NB4 (cell line): ENCODE measurements at places on chromosomes 7 and 10.
A peak's percentile ranks its signal among the peaks of the same experiment; 100 is the strongest.

- DNase-seq, result peak; percentile 92
These were observed 31.6 kb downstream of the TRIM8 start for GRCh38 chr10:102675666-102676533.

DNA sequence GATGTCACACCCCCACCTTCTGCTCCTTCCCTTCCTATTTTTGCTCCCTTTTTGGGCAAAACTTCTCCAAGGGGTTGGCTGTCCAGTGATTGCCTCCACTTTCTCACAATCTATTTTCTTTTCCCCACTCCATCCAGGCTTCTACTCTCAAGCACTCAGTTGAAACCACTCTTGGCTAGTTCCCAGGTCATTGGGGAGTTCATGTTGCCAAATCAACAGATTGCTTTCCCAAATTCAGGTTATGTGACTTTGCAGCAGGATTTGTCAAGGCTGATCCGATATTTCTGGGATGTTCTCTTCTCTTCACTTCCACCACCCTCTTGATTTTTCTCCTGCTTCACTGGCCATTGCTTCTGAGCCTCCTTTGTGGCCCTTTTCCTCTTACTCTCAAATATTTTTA is 258.7 kb upstream of the SLC26A5 start:
- no peak for DNase-seq

- DNase-seq, result no peak
These were observed 5.7 kb upstream of the ZNF503 start for GRCh38 chr10:75407224-75407712.

DNA sequence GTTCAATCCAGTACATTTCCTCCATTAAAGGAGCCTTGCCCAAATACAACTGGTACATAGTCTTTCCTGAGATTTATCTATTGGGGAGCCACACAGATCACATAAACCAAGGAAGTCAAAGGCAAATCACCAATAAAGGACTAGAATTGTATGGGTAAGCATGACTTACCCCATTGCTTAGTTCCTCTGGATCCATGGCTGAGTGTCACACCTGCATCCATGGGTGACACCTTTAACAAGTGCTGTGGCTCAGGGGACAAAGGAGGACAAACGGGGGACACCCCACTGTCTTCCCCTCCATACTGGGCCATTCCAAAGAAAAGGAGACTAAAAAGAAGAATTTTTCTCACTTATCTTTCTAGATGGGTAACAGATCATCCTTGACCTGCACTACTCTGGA is 30.4 kb downstream of the ZNF92 start:
- peak; percentile 42 for DNase-seq

DNA sequence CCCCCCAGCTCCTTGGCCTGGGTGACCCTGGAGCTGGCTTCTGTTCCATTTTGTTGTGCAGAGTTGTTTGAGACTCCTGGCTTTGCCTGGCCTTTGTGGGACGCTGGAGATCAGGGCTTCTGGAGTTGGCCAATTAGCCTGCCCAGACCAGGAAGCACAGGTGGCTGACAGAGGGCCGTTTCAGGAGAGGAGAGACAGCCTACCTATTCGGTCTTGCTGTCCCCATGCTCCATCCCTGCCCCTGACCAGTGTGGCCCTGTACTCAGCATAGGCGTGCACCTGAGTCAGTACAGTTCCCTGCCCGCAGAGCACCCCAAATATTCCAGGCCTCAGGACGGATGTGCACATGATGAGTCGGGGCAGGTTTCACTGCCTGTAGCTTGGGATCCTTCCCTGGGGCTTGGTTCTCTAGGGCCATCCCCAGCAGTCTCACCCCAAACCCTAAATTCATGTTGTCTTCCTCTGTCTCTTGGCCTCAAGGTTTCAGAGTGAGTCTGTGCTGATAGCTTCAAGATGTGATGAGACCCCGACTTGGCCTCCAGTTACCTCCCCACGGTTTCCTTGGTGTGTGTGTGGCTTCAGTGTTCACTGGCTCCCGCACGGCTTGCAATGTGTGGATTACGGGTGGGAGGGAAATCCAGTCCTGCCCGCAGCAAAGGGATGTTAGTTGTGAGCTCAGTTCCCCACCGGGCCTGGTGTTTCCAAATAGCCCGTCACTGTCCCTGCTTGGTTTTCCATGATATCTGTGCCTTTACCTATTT is 44.7 kb downstream of the HTRA1 start:
- no peak for DNase-seq

GRCh38 chr7:29555061-29555460 is 8.6 kb upstream of the PRR15 start:
- no peak for DNase-seq

GRCh38 chr7:39709029-39709428 is 85.7 kb downstream of the RALA start:
- DNase-seq, result no peak

- DNase-seq, result no peak
These were observed 2.6 kb downstream of the MBL2 start for GRCh38 chr10:52769966-52770365.

- no peak for DNase-seq
These were observed 8.0 kb upstream of the HIBADH start for GRCh38 chr7:27670676-27671075.

DNA sequence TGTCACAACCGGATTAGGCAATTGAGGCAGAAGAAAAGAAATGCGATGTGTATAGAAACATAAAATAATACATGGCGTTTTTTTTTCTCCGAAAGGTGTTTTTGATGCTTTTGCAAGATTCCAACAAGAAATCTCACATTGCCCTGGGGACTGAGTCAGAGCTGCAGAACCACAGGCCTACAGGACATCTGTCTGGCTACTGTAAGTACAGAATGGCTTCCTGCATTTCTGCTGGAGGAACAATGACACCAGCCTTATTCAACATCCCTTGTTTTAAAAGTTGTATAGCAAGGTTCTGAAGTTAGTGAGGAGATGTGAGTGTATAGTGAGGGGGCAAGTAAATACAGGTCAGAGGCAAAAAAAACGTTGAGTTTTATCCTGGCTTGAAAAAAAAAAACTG is 256.4 kb downstream of the ABCA13 start:
- no peak for DNase-seq

DNA sequence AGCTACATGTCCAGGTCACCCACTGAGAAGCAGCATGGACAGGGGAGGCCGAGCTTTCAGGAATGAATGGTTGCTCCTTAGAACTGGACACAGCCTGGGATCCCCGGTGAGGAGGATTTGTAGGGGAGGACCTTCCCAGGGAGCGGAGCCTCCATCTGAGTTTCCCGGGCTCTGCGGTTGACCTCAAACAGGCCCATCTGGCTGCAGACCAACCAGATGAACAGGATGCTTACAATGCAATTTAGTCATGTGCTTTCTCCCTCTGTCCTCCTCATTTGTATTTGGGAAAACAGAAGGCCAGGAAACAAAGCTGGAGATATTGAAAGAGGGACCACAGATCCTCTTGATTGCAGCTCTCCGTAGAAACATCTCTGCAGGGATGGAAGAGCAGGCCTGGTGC is 104.8 kb downstream of the EMX2 start:
- no peak for DNase-seq

DNA sequence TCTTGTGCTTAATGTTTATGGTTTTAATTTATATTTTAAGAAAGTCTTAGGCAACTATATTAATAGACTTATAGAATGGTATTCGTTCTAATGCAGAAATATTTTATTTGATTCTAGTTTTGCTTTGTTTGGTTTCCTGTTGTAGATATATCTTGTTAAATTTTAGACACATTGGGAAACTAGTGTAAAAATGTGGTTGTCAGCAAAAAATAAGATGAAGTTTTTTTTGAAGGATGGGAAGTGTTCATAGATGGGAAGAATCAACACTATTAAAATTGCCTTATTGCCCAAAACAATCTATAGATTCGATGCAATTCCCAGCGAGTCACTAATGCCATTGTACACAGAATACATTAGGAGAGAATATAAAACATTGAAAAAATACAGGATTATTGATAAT is 278.9 kb downstream of the ZWINT start:
- DNase-seq, result no peak

- DNase-seq, result no peak
These were observed 76.1 kb upstream of the RHEB start for GRCh38 chr7:151595702-151596350.

GRCh38 chr7:81721437-81721836 is 48.4 kb downstream of the HGF start:
- DNase-seq, result no peak

- no peak for DNase-seq
These were observed 28.0 kb downstream of the GLCCI1 start for GRCh38 chr7:7996568-7996967.

DNA sequence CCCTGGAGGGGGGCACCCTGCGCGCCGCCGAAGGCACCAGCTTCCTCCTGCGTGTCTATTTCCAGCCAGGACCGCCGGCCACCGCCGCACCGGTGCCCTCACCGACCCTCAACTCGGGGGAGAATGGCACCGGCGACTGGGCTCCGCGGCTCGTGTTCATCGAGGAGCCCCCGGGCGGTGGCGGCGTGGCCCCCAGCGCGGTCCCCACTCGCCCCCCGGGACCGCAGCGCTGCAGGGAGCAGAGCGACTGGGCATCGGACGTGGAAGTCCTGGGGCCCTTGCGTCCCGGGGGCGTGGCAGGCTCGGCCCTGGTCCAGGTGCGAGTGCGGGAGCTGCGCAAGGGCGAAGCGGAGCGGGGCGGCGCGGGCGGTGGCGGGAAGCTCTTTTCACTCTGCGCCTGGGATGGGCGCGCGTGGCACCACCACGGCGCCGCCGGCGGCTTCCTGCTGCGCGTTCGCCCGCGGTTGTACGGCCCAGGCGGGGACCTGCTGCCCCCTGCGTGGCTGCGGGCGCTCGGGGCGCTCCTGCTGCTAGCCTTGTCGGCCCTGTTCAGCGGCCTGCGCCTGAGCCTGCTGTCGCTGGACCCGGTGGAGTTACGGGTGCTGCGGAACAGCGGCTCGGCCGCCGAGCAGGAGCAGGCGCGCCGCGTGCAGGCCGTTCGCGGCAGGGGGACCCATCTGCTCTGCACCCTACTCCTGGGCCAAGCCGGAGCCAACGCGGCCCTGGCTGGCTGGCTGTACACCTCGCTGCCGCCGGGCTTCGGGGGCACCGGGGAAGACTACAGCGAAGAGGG is 594 bp downstream of the CNNM1 start:
- no peak for DNase-seq

GRCh38 chr7:12290761-12291160 is 79.7 kb downstream of the TMEM106B start:
- no peak for DNase-seq

DNA sequence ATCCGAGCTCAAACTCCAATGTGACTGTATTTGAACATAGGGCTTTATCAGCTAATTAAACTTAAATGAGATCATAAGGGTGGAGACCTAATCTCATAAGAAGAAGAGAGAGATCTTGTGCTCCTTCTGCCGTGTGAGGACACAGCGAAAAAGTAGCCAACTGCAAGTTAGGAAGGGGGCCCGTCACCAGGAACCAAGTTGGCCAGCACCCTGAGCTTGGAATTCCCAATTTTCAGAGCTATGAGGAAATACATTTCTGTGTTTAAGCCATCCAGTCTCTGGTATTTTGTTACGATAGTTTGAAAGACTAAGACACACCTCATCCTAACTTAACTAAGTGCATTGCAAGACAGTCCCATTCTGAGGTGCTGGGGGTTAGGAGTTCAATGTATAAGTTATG is 14.1 kb upstream of the WDR86 start:
- no peak for DNase-seq

DNA sequence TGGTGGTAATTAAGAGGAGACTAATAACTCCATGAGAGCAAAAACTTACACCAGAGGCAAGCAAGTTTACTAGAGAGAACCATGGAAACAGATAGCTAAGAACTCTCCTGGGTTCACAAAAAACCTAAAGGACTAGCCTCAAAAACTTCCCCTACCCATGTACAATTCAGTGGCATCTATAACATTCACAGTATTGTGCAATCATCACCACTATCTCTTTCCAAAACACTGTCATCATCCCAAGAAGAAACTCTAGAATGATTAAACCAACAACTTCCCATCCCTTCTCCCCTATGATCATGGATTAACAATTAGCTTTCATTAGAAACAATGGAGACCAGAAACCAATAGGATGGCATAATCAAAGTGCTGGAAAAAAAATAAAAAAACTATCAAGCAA is 1038.3 kb downstream of the LRMDA start:
- DNase-seq, result no peak

GRCh38 chr10:60280475-60280874 is 109.2 kb downstream of the ANK3 start:
- DNase-seq, result no peak
